ENCODE measurements at places on chromosomes 16 and 17. TPM values are rescaled to one million over a fixed set of nuclear protein-coding genes. Genes with fewer than 3 reads are reported as not detected.

- DNase-seq: peak; percentile 72
Measured at GRCh38 chr17:17041018-17041521, 1.2 kb upstream of the MPRIP start.

MT1H gene
- not detected for total RNA-seq

GRCh38 chr17:39683295-39683939 lies 4.4 kb downstream of the PGAP3 start:
- DNase-seq: no peak

GCGR gene
- not detected for total RNA-seq

BEAN1 gene
- total RNA-seq: 0.29 TPM

RASL10B gene
- 6.2 TPM for total RNA-seq

UMOD gene
- total RNA-seq: not detected

- DNase-seq: no peak
Measured at GRCh38 chr16:14335297-14335696, 264.2 kb downstream of the MRTFB start.

PLCD3 gene
- 157 TPM for total RNA-seq

BICDL2 gene
- 0.25 TPM for total RNA-seq

TP53TG3F gene
- not detected for total RNA-seq

Measured in H4 (cell line).